A549 (cell line): ENCODE measurements at places on chromosomes 11 and 22. TPM values are rescaled to one million over a fixed set of nuclear protein-coding genes. Genes with fewer than 3 reads are reported as not detected.

- no peak for DNase-seq
These were observed 29.8 kb upstream of the CRTAM start for GRCh38 chr11:122808478-122808869.

DNA sequence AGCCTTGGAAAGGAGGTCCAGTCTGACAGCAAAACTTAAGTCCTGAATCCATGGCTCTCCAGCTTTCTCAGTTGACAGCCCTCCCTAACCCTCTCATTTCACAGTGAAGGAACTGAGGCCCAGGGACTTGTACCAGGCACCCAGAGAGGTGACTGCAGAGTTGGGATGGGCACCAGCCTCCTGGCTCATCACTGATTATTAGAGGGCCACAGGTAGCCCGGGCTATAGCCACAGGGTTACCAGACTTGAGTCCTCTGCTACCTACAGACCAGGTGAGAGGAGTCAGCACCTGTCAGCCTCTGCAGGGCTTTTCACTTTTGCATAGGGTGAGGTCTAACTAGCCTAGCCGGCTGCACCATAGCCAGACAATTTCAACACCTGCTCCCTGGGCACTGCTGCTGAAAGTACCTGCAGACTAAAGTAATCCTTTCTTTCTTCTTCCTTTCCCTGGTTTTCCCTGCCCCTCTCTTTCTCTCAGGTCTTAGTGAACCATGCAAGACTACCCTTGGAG is 37.6 kb downstream of the SYT13 start:
- no peak for DNase-seq

DNA sequence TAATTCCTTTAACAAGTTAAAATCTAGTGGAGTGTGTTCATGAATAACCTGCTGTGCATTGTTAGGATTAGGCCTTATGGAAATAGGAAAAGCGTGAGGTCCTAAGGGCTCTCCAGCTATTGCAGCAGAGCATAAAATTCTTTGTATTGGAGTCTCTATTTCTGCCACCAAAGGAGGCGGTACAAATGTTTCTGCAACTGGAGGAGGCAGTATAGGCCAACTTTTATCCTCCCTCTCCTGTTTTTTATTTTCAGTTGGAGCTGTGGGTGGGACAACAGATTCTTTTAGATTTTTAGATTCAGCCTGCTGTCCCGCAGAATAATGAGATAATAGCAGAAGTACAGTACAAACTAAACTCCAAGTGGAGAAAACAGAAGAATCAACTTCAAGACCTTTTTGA is 26.2 kb downstream of the OR10A6 start:
- DNase-seq = no peak

ABTB2 gene
- polyA plus RNA-seq = 14.4 to 18.3 TPM (median 15.4 TPM) in 3 replicates

PDE3B gene
- polyA plus RNA-seq = 2.3 to 2.4 TPM (median 2.4 TPM) in 3 replicates
